ENCODE measurements at places on chromosomes 1 and 21. TPM values are rescaled to one million over a fixed set of nuclear protein-coding genes. Genes with fewer than 3 reads are reported as not detected.

Gene RHD
- 85.4 TPM for total RNA-seq

Gene RWDD3
- total RNA-seq: 7.0 TPM

Gene DNM3
- total RNA-seq: 3.2 TPM

Gene SPRR3
- not detected for total RNA-seq

Gene CHI3L2
- total RNA-seq: 0.23 TPM

Gene NBPF12
- total RNA-seq: 22.6 TPM

Gene C1QC
- 57.6 TPM for total RNA-seq

Gene ADORA3
- total RNA-seq: 4.0 TPM

Gene F3
- total RNA-seq: 2.7 TPM

Gene SPRR1B
- total RNA-seq: not detected

Gene PRAMEF12
- total RNA-seq: not detected

DNA sequence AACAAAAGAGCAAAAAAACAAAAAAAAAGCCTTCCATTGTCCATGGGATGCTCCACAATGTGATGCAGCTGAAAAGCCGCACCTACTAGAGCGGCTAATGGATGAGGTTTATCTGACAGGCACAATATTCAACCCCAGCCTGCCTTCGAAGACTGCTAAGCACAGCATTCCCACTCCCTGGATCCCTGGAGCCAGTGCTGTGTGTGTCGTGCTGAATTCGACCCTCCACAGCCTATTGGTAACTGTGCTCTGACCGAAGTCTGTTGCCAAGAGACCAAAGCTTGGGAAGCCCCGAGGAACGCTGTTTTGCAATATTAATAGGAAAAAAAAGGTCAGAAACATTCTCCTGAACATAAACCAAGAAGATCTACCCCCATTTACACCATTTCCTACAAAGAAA, 57.2 kb upstream of the PUM1 start:
- H3K27ac ChIP-seq: no peak overlapping the region
- no peaks in the 10 kb centered on the region for H3K36me3 ChIP-seq
- DNase-seq: no peak
- H3K4me1 ChIP-seq: no peaks in the 10 kb centered on the region
- H3K4me3 ChIP-seq: no peak overlapping the region
- H3K27me3 ChIP-seq: no peaks in the 10 kb centered on the region

GRCh38 chr1:63874278-63874880, 100.6 kb downstream of the ROR1 start:
- no peaks in the 10 kb centered on the region for H3K4me1 ChIP-seq
- DNase-seq: no peak
- no peak overlapping the region for H3K4me3 ChIP-seq
- H3K36me3 ChIP-seq: no peaks in the 10 kb centered on the region
- H3K27me3 ChIP-seq: no peaks in the 10 kb centered on the region

GRCh38 chr21:45192332-45192731, 95.4 kb downstream of the POFUT2 start:
- H3K27me3 ChIP-seq: no peaks in the 10 kb centered on the region
- H3K36me3 ChIP-seq: peaks cover 3% of the 10 kb centered on the region
- no peak overlapping the region for H3K27ac ChIP-seq

- H3K4me1 ChIP-seq: no peaks in the 10 kb centered on the region
- H3K27me3 ChIP-seq: no peaks in the 10 kb centered on the region
- no peaks in the 10 kb centered on the region for H3K36me3 ChIP-seq
- no peak overlapping the region for H3K27ac ChIP-seq
Observed at GRCh38 chr1:63929106-63929478, 155.3 kb downstream of the ROR1 start.

- H3K36me3 ChIP-seq: no peaks in the 10 kb centered on the region
- no peaks in the 10 kb centered on the region for H3K27me3 ChIP-seq
- H3K4me3 ChIP-seq: no peak overlapping the region
- H3K4me1 ChIP-seq: no peaks in the 10 kb centered on the region
- DNase-seq: no peak
Observed at GRCh38 chr1:56310945-56311344, 268.4 kb downstream of the PLPP3 start.

DNA sequence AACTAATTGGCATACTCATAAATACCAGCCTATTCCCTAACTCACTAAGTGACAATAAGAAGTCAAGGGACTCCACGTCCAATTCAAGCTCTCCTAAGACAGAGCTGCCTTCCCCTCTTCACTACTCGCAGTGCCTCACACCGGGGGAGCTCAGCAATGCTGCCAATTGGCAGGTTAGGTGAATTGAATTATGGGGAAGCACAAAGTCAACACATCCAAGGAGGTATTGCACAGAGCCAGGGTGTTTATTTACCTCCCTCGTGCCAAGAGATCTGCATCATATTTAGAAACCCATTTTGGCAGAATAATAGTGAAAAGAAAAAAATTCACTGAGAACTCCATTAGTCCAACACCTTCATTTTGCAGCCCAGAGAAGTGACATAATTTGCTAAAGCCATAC, 20.4 kb upstream of the TNR start:
- no peaks in the 10 kb centered on the region for H3K36me3 ChIP-seq
- H3K27me3 ChIP-seq: no peaks in the 10 kb centered on the region
- H3K4me1 ChIP-seq: no peaks in the 10 kb centered on the region

DNA sequence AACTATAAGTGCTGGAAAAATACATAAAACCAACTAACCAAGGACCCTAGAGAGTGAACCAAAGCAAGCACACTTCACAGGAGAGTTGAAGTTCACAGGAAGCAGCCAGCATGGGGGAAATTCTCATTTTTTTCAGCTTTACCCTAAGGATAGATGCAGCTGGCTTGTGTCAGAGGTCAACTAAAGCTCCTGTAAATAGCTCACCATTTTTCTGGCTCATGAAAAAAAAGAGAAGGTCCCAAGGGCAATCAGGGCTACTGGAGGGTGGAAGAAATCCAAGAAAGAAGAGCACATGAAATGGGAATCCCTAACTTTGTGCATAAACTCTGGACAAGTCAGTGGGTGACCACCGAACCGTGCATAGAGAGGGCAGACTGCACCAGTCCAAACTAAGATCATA, 58.3 kb downstream of the KCNJ15 start:
- H3K36me3 ChIP-seq: no peaks in the 10 kb centered on the region
- no peak overlapping the region for H3K27ac ChIP-seq
- no peak overlapping the region for H3K4me3 ChIP-seq
- H3K27me3 ChIP-seq: no peaks in the 10 kb centered on the region

- no peak for DNase-seq
- H3K36me3 ChIP-seq: no peaks in the 10 kb centered on the region
- H3K4me1 ChIP-seq: no peaks in the 10 kb centered on the region
- no peak overlapping the region for H3K4me3 ChIP-seq
- H3K27ac ChIP-seq: no peak overlapping the region
Observed at GRCh38 chr1:1137256-1138045, 21.6 kb upstream of the C1orf159 start.

DNA sequence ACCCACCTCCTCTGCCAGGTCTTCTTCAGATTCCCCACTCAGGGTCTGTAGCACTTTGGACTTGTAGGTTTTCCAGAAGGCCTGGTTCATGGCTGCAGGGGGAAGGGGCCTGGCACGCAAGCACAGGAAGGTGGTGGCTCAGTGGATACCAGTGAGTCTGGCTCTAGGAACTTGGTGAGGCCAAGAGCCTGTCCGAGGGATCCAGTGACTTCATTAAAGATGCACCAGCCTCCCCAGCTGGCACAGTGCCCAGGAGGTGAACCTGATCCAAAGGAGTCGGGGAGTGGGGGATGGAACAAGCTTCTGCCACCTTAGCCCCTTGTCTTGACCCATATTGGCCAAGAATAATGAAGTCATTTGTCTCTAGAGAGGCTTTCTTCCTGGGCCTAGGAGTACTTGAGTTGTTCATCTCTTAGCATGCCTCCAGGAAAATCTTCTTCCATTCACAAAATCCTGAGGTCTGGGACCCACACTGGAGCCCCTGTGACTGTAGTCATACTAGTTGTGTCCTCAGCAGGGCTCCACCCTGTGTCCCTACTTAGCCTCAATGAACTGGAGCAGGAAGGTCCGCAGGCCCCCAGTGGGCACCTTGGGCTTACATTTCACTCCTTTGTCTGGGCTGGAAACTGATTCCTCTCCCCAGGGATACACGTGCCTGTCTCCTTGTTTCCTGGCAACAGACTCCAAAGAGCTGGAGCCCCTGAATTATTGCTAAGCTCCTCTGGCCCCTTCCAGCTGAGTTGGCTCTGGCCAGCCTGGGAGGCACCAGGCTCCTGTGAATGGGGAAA, at the start of gene C1orf232:
Gene C1orf232, minus strand, starts transcription at position 554 of the 788 bp plus-strand sequence. Its CDS starts 464 bp downstream, at position 90.
- H3K4me3 ChIP-seq: peak within 1 kb of the TSS; percentile 59
- H3K4me1 ChIP-seq: peaks cover 27% of the 10 kb centered on the region
- no peak for DNase-seq
- H3K27ac ChIP-seq: peak within 1 kb of the TSS; percentile 82

- no peaks in the 10 kb centered on the region for H3K27me3 ChIP-seq
- H3K36me3 ChIP-seq: no peaks in the 10 kb centered on the region
- peak overlapping the region; percentile 79 for H3K4me3 ChIP-seq
- H3K4me1 ChIP-seq: peaks cover 10% of the 10 kb centered on the region
Observed at GRCh38 chr1:11680270-11681070, 478 bp downstream of the MAD2L2 start.

- no peak overlapping the region for H3K27ac ChIP-seq
- H3K4me1 ChIP-seq: peaks cover 26% of the 10 kb centered on the region
- no peak for DNase-seq
- no peaks in the 10 kb centered on the region for H3K27me3 ChIP-seq
- H3K4me3 ChIP-seq: no peak overlapping the region
Observed at GRCh38 chr1:18927654-18928272, 25.4 kb upstream of the ALDH4A1 start.

- DNase-seq: no peak
- peaks cover 14% of the 10 kb centered on the region for H3K4me1 ChIP-seq
- no peak overlapping the region for H3K27ac ChIP-seq
- no peak overlapping the region for H3K4me3 ChIP-seq
- no peaks in the 10 kb centered on the region for H3K36me3 ChIP-seq
Observed at GRCh38 chr1:39905172-39905571, 3.5 kb upstream of the MYCL start.

DNA sequence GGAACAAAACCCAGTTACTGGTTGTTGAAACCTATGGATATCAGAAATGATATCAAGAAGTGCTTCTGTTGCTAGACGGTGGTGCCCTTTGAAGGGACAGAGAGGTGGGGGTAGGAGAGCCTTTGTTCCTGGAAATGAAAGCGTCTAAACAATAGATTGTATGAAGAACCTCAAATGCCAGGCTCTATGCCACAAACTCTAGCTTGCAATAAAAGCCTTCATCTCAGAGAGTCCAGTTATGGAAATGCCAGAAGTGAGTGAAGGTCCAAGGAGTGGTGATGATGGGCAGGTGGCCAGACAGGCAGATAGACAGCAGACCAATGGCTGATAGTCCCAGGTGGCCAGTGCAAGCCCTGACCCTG, 414.1 kb upstream of the PROX1 start:
- no peaks in the 10 kb centered on the region for H3K27me3 ChIP-seq
- no peak overlapping the region for H3K4me3 ChIP-seq
- H3K27ac ChIP-seq: no peak overlapping the region
- H3K36me3 ChIP-seq: no peaks in the 10 kb centered on the region
- no peak for DNase-seq

- DNase-seq: no peak
- no peaks in the 10 kb centered on the region for H3K27me3 ChIP-seq
- H3K27ac ChIP-seq: no peak overlapping the region
- H3K4me3 ChIP-seq: no peak overlapping the region
- no peaks in the 10 kb centered on the region for H3K4me1 ChIP-seq
- H3K36me3 ChIP-seq: no peaks in the 10 kb centered on the region
Observed at GRCh38 chr1:192939440-192939839, 119.7 kb downstream of the UCHL5 start.

- no peaks in the 10 kb centered on the region for H3K36me3 ChIP-seq
- H3K4me1 ChIP-seq: peaks cover 2% of the 10 kb centered on the region
- no peak overlapping the region for H3K4me3 ChIP-seq
- H3K27me3 ChIP-seq: no peaks in the 10 kb centered on the region
- H3K27ac ChIP-seq: no peak overlapping the region
Observed at GRCh38 chr1:30904962-30905335, 3.6 kb downstream of the SDC3 start.

GRCh38 chr1:178651742-178652141, 73.3 kb upstream of the RALGPS2 start:
- H3K4me1 ChIP-seq: no peaks in the 10 kb centered on the region
- H3K27ac ChIP-seq: no peak overlapping the region
- no peak for DNase-seq
- no peaks in the 10 kb centered on the region for H3K36me3 ChIP-seq

DNA sequence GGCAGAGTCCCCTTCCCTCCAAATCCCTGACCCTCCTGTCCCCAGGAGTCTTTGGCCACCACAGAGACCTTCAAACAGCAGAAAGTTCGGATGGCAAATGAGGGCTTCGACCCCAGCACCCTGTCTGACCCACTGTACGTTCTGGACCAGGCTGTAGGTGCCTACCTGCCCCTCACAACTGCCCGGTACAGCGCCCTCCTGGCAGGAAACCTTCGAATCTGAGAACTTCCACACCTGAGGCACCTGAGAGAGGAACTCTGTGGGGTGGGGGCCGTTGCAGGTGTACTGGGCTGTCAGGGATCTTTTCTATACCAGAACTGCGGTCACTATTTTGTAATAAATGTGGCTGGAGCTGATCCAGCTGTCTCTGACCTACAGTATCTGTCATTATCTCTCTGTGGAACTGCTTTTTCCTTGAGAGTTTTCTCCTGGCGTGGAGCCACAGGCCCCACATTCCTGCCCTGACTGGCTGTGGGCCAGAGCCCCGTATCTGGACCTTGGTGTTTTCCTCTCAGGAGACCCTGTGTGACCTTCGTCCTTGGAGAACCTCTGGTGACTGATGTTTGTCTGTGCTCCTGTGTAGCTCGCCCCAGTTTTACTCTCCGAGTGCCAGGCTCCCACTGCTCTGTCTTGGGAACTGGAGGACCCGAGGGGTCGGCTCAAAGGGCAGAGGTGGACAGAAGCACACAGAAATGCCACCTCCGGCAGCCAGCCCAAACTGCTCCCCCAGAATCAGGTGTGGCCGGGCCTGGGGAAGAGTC, 4.8 kb downstream of the SLC27A3 start:
- H3K4me1 ChIP-seq: peaks cover 35% of the 10 kb centered on the region
- H3K27ac ChIP-seq: no peak overlapping the region
- no peaks in the 10 kb centered on the region for H3K27me3 ChIP-seq
- H3K36me3 ChIP-seq: no peaks in the 10 kb centered on the region

DNA sequence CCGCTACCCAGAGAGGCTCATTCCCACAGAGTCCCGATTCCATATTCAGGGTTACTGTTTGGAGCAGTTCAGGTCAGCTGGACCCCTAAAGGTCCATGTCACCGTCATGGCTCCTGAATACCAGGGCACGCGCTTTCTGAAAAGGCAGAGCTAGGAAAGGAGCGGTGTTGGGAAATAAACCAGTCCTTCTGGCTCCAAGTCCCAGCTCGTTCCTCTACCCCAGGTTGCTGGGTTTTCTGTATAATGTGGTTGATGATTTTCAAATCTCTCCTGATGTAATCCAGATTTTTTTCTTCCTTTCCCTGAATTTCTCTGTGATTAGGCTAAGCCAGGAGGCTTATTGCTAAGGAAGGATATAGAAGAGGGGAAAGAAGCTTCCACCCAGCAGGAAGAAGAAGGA, 14.0 kb upstream of the PKP1 start:
- H3K36me3 ChIP-seq: no peaks in the 10 kb centered on the region
- H3K4me3 ChIP-seq: no peak overlapping the region
- no peaks in the 10 kb centered on the region for H3K27me3 ChIP-seq
- H3K4me1 ChIP-seq: no peaks in the 10 kb centered on the region

- no peak overlapping the region for H3K4me3 ChIP-seq
- H3K4me1 ChIP-seq: no peaks in the 10 kb centered on the region
- no peaks in the 10 kb centered on the region for H3K27me3 ChIP-seq
- no peak overlapping the region for H3K27ac ChIP-seq
Observed at GRCh38 chr1:36790191-36790590, 244.1 kb downstream of the GRIK3 start.
